H4 (cell line): ENCODE measurements at places on chromosomes 12 and 14.

GRCh38 chr14:23653051-23653450, 16.9 kb downstream of the DHRS2 start:
- no peak for DNase-seq

- no peak for DNase-seq
Measured at GRCh38 chr14:100674897-100675619, 51.6 kb upstream of the DLK1 start.

DNA sequence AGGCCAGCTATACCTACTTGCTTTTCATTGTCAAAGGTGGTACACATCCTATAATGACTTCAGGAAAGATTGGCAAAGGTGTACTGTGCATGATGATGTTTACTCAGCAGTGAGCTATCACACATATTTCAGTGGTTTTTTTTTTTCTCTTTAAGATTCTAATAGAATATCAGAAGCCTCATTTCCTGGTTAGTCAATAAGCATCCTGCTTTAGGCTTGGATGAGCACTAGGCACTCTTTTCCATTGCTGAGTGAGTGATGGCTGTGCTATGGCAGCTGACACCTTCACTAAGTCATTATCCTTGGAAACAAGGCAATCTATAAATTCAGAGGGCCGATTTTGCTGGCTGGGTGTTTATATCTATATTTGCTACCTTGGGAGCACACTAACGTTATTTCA, 161.1 kb upstream of the RASSF8 start:
- no peak for DNase-seq

GRCh38 chr12:89163918-89164317, 188.4 kb downstream of the DUSP6 start:
- no peak for DNase-seq

DNA sequence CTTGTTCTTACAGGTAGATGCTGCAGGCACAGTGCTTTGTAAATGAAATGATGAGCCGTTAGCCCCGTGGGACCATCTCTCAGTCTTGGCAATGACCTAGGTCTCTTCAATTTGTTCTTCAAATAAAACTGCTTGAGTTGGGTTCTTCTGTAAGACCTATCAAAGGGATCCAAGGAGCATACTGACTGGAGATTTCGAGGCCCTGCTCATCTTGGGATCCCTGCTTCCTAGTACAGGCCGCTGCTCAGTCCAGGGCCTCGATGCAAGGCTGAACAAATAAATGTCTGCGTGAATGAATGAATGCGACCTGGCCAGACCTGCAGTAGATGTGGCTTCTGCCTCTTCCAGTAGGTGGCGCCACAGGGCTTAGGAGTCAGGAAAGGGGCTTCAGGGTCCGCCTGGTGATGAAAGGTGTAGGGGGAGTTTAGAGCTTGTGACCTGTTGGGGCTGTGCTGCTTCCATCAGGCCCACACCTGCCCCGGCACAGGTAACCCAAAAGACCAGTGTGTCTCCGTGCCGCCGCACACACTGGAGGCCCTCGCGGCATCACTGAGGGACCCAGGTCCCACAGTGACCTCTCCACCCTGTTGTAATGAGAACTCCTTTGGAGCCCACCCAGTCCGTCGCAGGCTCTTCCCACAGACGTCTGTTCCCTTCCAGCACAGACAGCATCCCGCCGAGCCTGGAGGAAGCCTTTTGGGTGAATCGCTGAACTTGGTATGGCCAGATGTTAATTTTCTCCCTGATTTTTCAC, 4.4 kb downstream of the CACNA1C start:
- DNase-seq, result peak; percentile 62

DNA sequence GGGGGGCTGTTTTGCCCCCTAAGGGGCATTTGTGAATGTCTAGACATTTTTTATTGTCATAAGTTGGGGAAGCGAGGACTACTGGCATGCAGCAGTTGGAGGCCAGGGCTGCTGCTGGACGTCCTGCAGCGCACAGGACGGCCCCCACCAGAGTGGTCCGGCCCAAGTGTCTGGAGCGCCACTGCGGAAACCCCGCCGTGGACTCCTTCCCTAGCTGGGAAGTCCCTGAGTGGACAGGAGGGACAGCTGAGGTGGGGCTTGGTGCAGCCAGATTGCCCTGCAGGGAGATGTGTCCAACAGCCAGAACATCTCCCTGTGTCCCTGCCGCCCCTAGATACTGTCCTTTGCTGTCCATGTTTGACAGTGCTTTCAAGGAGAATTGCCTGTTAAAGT, 5.5 kb downstream of the CKB start:
- no peak for DNase-seq

GRCh38 chr12:11748903-11749302, 99.4 kb downstream of the ETV6 start:
- DNase-seq, result no peak

DNA sequence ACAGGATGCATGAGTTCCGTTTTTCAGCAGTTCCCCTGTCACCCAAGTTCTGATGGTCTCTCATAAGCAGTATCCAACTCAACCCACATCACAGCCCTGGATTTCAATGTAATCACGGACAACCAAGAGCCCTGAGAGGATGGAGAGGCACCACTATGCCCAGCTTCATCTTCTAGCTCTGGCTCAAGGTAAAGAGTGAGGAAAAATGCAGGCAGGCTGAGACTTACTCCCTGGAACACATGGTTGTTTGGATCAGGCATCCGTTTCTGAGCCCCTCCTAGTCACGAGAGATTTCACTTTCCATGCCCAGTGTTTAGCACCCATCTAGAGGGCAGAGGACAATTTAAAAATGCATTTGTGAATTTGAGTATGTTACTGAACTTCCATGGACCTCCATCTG, 45.0 kb downstream of the ANO2 start:
- DNase-seq, result no peak

GRCh38 chr14:61659582-61659981, 35.7 kb upstream of the HIF1A start:
- no peak for DNase-seq

- no peak for DNase-seq
Measured at GRCh38 chr12:116707751-116708150, 30.1 kb downstream of the SPRING1 start.

- no peak for DNase-seq
Measured at GRCh38 chr12:109678719-109679118, 34.9 kb upstream of the FAM222A start.

GRCh38 chr14:68669603-68670358, 123.1 kb downstream of the ZFP36L1 start:
- no peak for DNase-seq

DNA sequence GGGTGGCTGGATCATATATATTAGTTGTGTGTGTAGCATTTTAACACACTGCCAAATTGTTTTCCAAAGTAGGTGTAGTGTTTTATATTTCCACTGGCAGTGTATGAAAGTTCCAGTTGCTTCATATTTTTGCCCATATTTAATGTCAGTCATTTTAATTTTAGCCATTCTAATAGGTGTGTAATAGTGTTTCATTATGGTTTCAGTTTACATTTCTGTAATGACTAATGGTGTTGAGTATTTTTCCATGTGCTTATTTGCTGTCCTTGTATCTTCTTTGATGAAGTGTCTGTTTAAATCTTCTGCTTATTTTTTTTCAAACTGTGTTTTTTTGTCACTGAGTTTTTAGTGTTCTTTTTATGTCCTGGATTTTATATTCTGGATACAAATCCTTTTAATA, 8.7 kb downstream of the TBC1D15 start:
- DNase-seq, result no peak

GRCh38 chr12:50572287-50572686, 67.5 kb downstream of the DIP2B start:
- peak; percentile 60 for DNase-seq

DNA sequence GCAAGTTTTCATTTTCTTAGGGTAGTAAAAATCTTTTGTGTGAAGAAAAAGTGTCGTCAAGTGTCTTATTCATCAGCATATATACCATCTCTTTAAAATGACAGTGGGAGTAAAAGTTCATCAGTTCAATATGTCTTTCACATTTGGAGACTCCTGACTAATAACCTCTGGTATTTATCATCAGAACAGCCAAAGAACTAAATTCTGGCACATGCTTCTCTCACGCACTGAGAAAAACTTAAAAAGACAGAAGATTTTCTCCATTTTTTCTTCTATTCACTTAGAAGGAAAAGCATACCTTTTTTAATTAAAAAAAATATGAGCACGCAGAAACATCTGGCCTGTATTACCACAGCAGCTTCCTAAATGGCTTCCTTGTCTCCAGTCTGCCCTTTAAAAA, 265.7 kb downstream of the AKAP6 start:
- no peak for DNase-seq

DNA sequence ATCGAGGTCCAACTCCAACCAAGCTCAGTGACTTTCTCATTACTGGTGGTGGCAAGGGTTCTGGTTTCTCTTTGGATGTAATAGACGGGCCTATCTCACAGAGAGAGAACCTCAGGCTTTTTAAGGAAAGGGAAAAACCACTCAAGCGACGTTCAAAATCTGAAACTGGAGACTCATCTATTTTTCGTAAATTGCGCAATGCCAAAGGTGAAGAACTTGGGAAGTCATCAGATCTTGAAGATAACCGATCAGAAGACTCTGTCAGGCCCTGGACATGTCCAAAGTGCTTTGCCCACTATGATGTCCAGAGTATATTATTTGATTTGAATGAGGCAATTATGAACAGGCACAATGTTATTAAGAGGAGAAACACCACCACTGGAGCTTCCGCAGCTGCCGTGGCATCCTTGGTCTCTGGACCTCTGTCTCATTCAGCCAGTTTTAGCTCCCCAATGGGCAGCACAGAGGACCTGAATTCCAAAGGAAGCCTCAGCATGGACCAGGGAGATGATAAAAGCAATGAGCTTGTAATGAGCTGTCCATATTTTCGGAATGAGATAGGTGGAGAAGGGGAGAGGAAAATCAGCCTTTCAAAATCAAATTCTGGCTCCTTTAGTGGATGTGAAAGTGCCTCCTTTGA, 343.5 kb upstream of the RGS6 start:
- no peak for DNase-seq

GRCh38 chr14:85865701-85866100, 335.8 kb downstream of the FLRT2 start:
- DNase-seq, result no peak

- DNase-seq, result peak; percentile 41
Measured at GRCh38 chr12:106903241-106903945, 52.3 kb upstream of the TMEM263 start.

- DNase-seq, result no peak
Measured at GRCh38 chr12:64255249-64255648, 33.2 kb upstream of the KICS2 start.

DNA sequence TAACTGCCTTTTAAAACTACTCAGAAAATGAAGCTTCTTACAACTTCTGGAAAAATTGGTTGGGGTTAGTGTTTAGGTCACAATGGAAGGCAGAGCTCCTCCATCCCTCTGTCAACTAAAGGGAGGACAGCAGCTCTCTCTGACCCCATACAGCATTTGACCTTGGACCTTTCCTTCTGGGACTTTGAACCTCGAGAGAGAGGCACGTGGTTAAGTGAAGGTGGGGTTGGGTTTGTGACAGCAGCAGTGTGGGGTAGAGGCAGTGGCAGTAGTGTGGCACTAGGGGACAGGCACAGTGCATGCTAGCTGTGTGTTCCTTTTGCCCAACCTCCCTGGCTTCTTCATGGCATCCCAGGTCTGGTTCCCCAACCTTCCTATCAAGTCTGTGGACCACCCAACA, 9.4 kb upstream of the C12orf75 start:
- no peak for DNase-seq

- DNase-seq, result peak; percentile 55
Measured at GRCh38 chr12:58346032-58346632, 404.8 kb downstream of the ATP23 start.

DNA sequence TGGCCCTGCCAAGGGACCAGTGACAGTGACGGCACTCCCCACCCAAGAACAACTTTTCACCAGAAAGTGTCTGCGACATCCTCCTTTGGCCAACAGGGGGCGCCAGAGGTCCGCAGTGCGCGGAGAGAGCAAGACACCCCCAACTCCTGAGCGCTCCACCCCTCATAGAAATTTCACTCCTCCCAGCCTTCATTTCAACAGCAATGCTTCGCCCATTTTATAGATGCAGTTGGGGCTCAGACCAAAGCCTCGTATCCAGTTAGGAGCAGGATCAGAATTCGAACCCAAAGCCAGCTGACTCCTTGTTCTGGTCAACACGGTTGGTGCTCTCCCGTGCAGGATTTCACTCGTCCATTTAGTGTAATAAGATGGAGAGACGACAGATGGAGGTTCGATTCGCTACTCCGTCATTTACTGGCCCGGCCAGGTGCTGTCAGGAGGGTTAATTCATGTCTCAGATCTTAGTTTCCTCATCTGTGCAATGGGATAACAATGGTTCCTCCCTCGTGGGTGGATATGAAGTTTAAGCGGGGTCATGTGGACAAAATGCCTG, 2.4 kb upstream of the POP5 start:
- DNase-seq, result peak; percentile 36

GRCh38 chr14:45249856-45250575, 3.0 kb downstream of the MIS18BP1 start:
- DNase-seq, result peak; percentile 92

DNA sequence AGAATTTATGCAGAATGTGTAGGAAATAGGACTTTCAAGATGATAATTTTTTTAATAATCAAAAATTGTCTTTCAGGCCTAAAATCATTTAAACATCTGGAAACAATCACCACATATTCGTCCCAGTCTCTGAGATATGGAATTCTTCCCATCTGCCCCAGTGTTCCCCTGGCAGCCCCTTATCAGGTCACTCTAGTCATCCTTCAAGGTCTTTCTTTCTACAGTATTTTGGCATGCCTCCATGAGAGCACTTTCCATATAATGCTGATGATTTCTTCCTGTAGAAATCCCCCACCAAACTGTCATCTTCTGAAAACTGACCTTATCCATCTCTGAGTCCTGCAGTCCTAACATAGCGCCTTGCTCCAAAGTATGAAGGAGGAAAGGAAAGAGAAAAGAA, 422.1 kb downstream of the RPS29 start:
- DNase-seq, result no peak

DNA sequence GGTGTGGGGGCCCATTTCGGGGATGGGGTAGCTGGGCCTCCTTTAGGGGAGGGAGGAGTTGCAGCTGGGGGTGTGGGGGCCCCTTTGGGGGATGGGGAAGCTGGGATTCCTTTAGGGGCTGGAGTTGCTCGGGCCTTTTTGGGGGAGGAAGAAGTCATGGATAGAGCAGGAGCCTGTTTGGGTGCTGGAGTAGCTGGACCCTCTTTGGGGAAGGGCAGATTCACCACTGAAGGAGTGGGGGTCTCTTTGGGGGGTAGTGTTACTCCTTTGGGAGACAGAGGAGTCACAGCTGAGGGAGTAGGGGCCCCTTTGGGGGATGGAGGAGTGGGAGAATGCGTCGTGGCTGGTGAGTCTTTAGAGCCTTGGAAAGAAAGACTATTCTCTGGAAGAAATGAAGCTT, 6.5 kb downstream of the NACA start:
- DNase-seq, result no peak

DNA sequence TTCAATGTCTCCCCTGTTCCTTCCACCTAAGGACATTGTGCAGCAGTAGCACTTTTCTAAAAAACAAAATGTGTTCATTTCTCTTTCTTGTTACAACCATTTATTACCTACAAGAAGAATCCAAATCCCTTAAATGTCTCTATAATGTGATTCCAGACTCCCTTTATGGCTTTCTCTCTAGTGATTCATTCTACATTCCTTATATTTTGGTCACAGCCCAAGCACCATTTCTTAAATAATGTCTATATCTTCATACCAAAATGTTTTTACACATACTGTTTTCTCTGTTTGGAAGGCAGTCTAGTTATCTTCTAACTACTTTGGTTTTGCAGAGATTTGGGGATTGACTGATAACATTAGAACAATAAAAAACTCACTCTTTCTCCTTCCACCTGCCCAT, 1037.3 kb upstream of the FLRT2 start:
- DNase-seq, result no peak
